ENCODE measurements at places on chromosomes 7 and 10. TPM values are rescaled to one million over a fixed set of nuclear protein-coding genes. Genes with fewer than 3 reads are reported as not detected.
A peak's percentile ranks its signal among the peaks of the same experiment; 100 is the strongest.

- no peak for DNase-seq
- H3K27me3 ChIP-seq = no peaks in the 10 kb centered on the region
- H3K36me3 ChIP-seq = no peaks in the 10 kb centered on the region
- H3K27ac ChIP-seq = no peak overlapping the region
- H3K4me3 ChIP-seq = no peak overlapping the region
- H3K4me1 ChIP-seq = no peaks in the 10 kb centered on the region
Observed at GRCh38 chr7:38679419-38679818, 48.2 kb upstream of the AMPH start.

The AKR1C4 gene
- not detected for total RNA-seq

DNA sequence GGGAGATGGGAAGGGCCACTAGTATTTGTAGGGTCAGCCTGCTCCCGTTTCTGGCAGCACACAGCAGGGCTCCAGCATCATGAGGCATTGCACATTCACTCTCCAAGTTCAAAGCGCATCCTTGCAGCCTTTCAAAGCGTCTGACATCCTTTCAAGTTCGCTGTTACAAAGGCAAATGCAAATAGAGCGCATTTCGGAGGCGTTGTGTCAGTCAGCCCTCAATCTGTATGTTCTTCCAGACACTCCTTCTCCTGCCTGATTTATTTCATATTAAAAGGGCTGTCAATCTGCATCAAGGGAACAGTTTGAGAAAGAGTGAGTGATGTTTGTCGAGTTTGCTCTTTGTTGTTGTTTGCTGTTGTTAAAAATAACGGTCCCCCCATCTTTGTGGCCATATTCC, 188.5 kb downstream of the SNX10 start:
- no peak overlapping the region for H3K4me3 ChIP-seq
- H3K36me3 ChIP-seq = no peaks in the 10 kb centered on the region
- no peaks in the 10 kb centered on the region for H3K4me1 ChIP-seq
- peaks cover 10% of the 10 kb centered on the region for H3K27me3 ChIP-seq

DNA sequence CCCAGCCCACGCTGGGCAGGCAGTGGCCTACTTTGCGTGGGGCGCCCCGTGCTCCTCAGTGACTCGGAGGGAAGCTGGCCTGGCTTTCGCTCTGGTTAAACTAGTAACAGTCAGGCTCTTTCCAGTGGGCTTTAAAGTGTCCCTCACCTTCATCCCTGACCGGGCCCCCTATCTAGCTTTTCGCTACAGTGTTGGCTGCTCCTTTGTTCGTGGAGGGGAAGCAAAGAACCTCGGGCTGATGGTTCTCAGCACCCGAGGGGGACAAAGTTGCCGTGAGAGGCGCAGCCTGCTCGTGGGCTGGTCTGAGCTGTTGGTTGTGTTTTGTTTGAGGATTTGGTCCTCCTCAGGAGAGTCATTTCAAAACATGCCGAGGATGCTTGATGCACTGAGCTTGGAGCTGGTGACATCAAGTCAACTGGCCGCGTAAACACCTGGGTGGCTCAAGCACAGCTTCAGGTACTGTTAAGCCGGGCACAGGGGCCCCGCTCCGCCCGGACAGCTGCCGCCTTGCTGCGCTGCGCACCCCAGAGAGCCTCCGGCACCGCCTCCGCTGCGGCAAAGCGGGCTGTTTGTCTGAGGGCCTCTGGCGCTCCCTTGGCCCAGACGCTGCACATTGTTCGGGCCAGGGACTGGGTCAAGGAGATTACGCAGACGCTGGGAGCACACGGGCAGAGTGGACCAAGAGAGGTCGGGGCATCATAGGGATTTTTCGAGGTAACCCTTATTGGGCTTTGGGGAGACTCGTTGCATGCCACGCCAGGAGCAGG, 1.6 kb downstream of the DLX6 start:
- DNase-seq = no peak
- peak overlapping the region; percentile 64 for H3K4me3 ChIP-seq
- H3K4me1 ChIP-seq = peaks cover 17% of the 10 kb centered on the region

DNA sequence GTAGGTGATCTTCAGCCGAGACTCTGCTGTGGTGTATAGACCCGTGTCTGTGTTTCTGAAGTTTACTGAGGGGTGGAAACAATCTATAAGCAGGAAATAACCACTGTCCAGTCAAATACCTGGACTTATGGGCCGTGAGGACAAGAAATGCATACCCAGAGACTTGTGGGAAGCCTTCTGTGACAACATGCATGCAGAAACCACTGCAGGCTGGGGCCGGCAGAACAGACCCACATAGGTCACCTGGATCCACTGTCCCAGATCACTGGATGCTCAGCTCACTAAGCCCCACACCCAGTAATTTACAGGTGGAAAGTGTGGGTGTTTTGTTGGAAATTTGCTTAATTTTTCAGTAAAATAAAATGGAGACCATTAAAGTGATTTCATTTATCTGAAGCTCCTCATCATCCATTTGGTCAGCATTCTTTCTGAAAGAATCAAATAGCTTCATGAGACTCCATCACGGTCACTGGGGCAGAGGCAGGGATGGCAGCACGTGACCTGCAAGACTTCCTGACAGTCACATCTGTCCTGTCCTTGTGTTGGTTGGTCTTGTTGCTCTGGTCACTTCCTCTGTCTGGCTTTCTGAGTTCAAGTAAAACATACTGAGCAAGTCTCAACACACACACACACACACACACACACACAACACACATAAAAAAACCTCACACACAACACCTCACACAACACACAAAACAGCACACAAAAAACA, 108.3 kb downstream of the TNS3 start:
- no peak overlapping the region for H3K4me3 ChIP-seq
- no peak for DNase-seq
- no peaks in the 10 kb centered on the region for H3K36me3 ChIP-seq
- H3K27me3 ChIP-seq = no peaks in the 10 kb centered on the region
- no peaks in the 10 kb centered on the region for H3K4me1 ChIP-seq

- no peak overlapping the region for H3K27ac ChIP-seq
- H3K4me1 ChIP-seq = no peaks in the 10 kb centered on the region
- H3K27me3 ChIP-seq = no peaks in the 10 kb centered on the region
- no peak overlapping the region for H3K4me3 ChIP-seq
- DNase-seq = no peak
Observed at GRCh38 chr7:72040641-72041040, 371.5 kb downstream of the CALN1 start.

All from activated CD8-positive, alpha-beta T cell treated with anti-CD3 and anti-CD28 coated beads for 36 hours (primary cell).